HFFc6 (cell line): ENCODE measurements at places on chromosomes 3 and 15.

DNA sequence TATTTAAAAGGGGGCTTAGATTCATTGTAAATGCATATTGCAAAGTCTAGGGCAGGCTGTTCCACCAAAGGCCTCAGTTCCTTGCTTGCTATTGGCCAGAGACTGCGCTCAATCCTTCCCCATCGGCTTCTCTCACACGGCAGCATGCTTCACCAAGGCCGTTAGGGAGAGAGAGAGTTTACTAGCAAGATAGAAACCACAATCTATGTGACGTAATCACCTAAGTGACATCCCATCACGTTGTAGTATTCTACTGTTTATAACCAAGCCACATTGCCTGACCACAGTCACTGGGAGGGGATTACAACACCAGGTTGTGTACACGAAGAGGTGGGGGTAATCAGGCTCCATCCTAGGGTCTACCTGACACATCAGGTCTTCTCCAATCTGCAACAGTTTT lies 16.0 kb upstream of the NPAP1 start:
- DNase-seq = no peak

DNA sequence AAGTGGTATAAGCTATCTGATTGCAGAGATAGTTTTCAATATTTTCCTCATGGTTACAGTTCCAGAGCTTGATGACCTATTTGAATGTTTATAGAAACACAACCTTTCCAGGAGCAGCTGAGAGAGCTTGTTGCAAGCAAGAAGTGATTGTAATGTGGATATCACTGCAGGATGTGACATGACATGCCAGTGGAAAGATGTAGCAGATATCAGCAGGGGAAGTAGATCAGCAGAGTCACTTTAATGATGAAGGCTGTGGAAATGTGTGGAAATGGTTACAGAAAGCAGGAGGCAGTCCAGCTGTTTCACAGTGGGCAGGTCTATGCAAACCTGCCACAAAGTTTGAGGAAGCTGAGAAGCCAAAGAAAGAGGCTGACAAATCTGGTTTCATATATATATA lies 21.0 kb downstream of the TMEM158 start:
- DNase-seq = peak; percentile 55

DNA sequence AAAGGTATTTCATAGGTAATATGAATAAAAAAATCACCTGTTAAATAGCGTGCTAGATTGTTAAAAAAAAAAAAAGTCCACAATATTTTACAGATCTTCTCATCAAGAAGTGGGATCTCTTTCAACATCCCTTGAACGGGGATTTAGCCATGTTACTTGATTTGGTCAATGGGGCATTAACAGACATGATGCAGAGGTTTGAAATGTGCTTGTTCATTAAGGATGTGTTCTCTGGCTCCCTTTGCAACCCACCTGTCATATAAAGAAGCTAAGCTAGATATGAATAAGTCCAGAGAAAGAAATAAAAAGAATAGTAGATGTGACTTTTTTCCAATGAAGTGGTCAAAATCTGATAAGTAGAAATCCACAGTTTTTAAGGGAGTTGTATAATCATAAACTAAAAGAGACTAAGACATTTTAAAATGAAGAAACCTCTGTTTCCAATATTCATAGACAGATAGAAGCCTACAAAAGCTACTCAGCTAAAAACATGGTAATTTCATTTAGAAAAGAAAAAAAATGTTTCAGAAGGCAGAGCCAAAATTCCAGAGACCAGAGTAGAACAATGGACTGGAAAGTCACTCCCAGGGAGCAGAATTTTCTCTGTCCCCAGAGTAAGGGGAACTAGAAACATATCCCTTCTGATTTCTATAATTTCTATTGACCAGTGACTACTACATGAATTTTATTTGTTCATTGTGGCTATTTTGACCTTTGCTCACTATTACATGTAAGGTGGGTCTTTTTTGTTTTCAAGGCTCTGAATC lies 79.2 kb downstream of the PLSCR2 start:
- no peak for DNase-seq

GRCh38 chr15:70420086-70420947 lies 322.6 kb upstream of the TLE3 start:
- no peak for DNase-seq

GRCh38 chr15:88797663-88798339 lies 5.4 kb upstream of the ACAN start:
- no peak for DNase-seq

- DNase-seq = no peak
Measured at GRCh38 chr3:155292693-155293092, 790 bp downstream of the STRIT1 start.

DNA sequence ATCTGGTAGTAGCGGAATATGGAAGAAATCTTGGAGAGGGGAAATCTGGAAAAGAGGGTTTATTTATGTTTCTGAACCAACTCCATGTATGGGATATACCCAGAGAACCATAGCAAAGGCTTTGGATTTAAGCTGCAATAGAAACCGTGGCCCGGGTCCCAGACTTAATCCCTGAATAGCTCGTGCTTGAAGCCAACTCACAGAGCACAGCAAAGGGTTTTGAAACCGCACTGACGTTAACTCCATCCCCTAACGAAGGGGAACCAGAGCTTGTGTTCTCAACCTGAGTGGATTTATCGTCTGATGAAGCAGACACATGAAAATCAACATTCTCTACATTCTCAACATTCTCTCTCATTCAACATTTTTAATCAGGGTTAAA lies 154.6 kb downstream of the APBA2 start:
- DNase-seq = no peak

DNA sequence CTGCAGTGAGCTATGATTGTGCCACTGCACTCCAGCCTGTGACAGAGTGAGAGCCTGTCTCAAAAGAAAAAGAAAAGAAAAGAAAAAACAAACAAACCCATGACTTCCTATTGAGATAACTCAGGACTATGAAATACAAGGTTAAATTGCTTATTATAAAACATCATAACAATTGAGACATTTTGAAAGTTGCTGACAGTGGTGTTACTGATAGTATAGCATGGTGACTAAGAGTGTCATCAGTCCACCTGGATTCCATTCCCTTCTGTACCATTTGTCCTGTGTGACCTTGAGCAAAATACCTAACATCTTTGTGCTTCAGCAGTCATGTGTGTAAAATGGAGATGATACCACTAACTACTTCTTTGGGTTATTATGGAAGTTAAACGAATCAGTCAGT lies 49.1 kb downstream of the ARHGEF26 start:
- no peak for DNase-seq

GRCh38 chr3:14843321-14843720 lies 24.6 kb downstream of the FGD5 start:
- no peak for DNase-seq

DNA sequence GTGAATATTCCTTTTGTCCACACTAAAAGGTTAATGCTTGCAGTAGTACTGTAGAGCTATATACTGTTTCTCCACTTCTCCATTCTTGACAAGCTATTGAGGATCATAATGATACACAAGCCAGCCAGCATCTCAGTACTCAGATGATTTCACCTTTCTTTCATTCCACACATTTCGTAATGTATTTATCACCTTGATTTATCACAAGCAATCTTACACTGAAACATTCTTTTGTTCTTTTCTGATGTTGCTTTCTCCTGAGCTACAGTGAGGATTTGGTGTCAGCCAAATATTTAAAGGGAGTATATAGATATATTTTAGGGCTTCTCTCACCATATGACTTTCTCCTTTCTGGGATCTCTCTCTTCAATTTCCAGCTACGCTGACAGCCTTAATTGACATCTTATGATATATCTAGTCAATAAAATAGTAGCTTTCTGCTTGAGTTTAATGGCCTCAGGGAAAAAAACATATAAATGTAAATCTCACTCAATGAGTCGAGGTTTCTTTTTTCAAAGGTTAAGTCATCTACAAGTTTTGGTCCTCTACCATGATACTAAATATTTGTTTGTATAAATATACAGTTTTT lies 1327.0 kb downstream of the NSUN3 start:
- no peak for DNase-seq
